ENCODE measurements at places on chromosomes 2 and 18.

- no peak for DNase-seq
Observed at GRCh38 chr2:64024259-64024949, 5.2 kb upstream of the VPS54 start.

- no peak for DNase-seq
Observed at GRCh38 chr2:88489181-88489580, 36.7 kb upstream of the FOXI3 start.

- DNase-seq: no peak
Observed at GRCh38 chr2:66553370-66553769, 118.4 kb downstream of the MEIS1 start.

DNA sequence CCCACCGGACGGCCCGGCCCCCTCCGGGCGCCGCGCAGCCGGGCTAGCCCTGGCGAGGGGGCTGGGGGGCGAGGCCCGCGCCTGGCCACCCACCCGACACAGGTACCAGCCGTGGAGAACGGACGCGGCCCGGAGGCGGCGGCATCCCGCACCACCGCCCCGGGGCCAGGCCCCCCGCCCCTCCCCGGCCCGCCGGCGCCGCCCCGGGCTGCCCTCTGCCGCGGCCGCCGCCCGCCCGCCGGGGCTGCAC is 405 bp downstream of the SOS1 start:
- DNase-seq: no peak

DNA sequence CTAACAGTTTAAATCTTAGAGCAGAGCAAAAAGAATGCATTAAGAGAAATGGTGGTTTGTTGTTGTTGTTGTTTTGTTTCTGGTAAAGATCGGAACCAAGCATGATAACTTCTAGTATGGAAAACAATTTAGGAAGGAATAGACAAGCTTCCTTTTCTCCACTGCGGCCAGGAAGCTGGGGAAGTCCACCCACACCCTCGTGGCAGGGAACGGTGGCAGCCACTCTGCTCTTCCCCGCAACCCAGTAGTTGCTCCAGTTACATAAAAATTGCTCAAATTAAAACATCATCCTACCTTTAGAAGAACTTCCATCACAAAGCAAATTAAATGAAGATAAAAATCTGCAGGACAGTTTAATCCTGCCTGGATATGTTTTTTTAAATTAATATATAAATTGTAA is 113.0 kb downstream of the RBMS1 start:
- no peak for DNase-seq

DNA sequence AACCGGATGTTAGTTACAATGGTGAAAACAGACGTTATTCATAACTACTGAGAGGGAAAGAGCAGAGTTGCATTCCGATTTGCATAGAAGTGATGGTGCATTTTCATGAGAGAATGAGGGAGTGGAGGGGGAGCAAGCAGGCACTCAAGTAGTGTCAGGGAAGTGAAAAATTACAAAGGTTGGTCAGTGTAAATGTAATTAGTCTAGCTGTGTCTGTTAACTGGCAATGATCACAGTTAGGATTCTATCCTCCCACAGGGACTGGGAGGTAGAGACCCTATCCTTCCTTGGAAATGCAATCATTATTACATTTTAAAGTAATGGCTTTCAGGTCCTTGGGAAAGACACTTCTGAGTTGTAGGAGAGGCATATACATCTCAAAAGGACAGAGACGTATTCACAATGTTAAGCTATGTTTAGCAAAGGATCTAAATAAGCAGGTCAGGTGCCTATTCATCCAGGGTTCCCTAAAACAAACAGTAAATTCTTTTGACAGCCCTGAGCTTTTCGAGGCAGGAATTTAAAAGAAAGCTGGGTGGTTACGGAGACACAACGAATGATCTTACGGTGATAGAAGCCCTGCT is 1671.8 kb upstream of the DDX18 start:
- no peak for DNase-seq

GRCh38 chr2:239026711-239027361 is 179.0 kb downstream of the TWIST2 start:
- no peak for DNase-seq

DNA sequence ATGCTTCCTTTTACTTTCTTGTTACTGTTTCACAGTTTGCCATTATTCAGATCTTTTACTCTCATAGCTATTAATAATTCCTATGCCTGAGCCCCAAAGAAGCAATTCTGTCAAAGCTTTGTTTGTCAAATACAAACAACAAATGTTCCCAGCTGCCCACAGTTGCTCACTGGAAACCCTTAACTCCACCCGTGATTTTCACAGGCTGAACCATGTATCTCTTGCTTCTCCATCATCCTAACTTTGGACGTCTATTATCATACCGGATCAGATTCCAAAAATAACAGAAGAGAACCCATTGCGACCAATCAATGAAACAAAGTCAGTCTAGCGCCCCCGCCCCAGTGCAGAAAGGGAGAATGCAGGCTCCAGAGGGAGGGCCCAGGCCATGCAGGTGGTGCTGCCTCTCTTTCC is 24.2 kb downstream of the COLEC12 start:
- DNase-seq: no peak

- DNase-seq: no peak
Observed at GRCh38 chr2:224682134-224682533, 34.0 kb downstream of the CCDC195 start.

GRCh38 chr18:51361130-51361860 is 163.8 kb upstream of the MEX3C start:
- DNase-seq: no peak

GRCh38 chr18:62571037-62571436 is 48.2 kb downstream of the ZCCHC2 start:
- no peak for DNase-seq

GRCh38 chr2:203583084-203583695 is 48.1 kb upstream of the RAPH1 start:
- DNase-seq: no peak
